ENCODE measurements at places on chromosomes 16 and 17.
A peak's percentile ranks its signal among the peaks of the same experiment; 100 is the strongest.

DNA sequence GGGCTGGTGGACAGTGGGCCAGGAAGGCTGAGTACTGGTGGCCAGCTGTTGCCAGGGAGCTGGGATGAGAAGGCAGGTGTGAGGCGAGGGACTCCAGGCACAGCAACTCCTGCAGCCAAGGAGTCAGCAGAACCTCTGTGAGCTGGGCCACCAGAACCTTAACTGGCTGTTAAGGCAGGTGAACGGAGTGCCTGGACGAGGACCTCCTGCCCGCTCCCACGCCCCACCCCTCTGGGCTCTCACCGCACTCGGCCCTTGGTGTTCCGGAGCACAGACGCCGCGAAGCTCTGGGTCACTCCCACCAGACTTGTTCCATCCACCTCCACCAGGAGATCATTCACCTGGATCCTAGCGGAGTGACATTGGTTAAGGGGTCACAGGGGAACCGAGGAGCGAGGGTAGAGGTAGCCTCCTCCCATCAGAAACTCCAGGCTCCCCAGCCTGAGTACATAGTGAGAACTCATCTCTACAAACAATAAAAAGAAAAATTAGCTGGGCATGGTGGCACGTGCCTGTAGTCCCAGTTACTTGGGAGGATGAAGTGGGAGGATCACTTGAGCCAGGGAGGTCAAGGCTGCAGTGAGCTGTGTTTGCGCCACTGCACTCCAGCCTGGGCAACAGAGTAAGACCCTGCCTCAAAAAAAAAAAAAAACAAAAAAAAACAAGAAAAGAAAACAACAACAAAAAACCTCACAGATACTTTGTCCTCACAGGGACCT, 9.3 kb downstream of the PPP1R9B start:
- DNase-seq, result no peak

GRCh38 chr16:31386157-31386984, 6.8 kb upstream of the ITGAD start:
- DNase-seq, result peak; percentile 89

GRCh38 chr16:88013766-88014251, 62.6 kb downstream of the BANP start:
- DNase-seq, result no peak

DNA sequence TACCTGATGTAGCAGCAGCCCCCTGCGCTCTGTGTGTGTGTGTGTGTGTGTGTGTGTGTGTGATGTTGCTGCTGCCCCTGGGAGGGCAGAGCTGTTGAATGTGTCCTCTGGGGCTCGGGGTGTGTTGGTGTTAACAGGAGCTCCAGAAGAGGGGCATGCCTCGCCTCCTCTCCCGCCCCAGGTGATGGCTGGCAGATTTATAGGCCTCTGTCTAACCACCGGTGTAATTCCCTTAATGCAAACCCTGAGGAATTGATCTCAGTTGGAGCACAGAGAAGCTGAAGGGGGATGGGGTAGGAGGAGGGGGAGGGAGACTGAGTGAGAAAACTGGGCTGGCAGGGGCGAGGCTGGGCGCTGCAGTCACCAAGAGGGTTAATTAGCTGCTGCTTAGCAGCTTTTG, 10.0 kb downstream of the CACNA1G start:
- DNase-seq, result no peak

DNA sequence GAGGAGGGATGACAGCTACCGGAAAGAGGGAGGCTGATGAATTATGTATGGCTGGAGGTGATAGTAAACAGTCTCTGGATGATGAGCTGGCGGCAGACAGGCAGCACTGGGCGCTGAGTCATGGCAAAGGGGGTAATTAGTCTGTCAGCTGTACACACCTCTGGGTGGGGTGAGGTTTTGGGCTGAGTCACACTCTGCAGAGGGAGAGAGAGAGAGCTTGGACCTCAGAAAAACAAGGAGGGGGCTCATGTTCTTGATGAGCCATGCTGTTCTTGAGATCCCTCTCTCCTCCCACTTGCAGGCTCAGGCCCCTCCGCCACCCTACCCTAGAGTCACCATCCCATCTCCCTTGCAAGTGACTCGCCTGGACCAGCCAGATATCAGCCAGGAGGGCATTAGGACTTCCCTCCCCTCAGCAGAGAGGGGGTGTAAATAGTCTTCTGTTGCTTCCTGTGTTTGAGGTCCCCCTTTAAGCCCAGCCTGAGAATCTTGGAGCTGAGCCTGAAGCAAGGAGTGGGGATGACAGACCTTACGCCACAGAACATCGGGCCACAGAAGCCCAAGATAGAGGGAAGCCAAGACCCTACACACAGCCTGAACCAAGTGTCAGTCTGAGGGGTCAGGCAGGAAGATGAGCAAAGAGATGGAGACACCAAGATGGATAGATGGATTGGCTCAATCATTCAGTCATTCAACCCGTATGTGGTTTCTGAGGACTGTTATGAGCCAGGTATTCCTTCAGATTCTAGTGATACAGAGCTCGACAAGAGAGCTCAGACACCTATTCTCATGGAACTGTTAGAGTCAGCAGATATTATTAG, 383.2 kb upstream of the CCL2 start:
- DNase-seq, result no peak

GRCh38 chr16:72247821-72248253, 75.9 kb upstream of the PMFBP1 start:
- DNase-seq, result no peak

DNA sequence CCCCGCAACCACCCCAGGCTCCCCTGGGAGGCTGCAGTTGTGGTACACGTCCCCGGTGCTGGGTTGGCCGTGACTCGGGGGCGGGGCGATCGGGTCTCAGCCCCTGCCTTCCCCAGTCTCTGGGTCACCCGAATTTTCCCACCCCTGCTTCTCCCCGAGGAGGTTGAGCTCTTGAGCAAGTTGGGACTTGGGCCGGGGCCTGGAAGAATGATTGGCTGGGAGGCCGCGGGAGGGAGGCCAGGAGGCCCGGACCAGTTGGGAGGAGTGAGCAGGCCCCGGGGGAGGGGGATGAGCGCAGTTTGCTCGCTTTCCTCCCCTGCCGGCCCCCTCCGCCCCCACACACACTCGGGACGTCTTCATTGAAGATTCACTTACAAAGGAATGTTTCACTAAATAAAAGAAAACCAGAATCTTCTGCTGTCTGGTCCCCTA, 4.5 kb upstream of the HEXIM1 start:
- peak; percentile 47 for DNase-seq

- no peak for DNase-seq
Observed at GRCh38 chr17:37286430-37286829, 89.4 kb upstream of the C17orf78 start.

DNA sequence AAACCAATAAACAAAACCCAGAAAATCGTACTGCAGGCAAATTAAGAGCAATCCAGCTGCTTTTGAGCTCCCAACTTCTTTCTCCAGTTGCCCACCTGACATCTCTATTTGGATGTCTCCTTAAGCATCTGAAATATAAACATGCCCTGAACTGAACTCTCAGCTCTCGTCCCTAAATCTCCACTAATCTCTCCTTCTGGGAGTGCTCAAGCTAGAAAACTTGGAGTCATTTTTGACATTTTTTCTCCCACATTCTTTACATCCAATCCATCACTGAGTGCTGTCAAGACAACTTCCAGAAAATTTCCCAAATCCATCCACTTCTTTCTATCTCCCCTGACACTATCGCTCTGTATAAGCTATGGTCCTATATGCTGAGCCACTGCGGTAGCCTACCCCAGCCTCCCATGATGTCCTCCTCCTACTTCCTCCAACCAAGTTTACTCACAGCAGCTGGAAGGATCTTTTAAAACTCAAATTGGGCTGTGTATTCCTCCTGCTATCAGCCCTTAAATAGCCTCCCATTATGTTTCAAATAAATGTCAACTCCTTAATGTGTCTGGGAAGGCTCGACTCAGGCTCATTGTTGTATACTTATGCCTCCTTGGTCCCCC, 53.1 kb downstream of the HS3ST3B1 start:
- no peak for DNase-seq

DNA sequence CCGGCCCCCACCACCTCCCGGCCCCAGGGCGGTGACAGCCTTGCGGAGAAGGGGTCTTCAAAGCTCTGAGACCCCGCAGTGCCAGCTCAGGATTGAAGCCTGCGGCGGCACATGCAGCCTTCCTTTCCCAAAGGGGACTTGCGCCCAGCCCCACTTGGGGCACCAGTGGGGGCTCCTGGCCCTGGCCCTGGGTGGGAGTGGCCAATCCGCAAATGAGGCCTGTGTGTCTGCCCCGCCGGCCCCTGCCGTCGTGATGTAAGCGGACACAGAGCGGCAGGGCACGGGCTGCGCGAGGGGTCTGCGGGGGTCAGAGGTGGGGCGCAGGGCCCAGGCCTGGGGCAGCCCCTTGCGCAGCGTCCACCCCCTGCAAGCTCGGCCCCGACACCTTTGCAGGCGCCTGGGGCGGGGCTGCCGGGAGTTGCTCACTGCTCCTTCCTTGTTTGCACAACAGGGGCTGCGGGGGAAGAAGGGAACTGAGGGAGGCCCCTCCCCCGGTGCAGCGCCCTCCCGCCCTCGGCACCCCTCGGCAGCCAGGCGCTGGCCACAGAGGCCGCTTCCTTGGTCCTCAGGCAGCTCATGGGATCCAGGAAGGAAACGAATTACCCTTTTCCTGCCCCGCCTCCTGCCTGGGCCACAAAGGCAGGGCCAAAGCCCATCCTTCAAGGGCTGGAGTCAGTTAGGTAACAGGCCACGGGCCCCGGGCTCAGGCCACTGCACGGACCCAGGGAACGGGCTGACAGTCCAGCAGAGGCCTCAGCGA, 2.9 kb downstream of the SLC16A3 start:
- DNase-seq, result peak; percentile 89

GRCh38 chr17:28828294-28829040, 14.1 kb downstream of the FAM222B start:
- DNase-seq, result no peak

DNA sequence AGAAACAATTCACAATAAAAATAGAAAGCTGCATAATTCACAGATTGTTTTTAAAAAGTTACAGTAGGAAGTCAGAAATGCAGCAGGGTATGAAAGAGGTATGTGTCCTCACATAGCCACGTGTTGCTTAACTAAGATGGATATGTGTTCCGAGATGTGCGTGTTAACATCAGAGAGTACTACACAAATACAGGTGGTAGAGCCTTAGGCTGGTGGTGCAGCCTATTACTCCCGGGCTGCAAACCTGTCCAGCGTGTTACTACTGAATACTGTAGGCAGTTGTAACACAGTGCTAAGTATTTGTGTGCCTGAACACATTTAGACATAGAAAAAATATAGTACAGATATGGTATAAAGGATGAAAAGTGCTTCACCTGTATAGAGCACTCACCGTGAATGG, 46.4 kb downstream of the USP10 start:
- no peak for DNase-seq

GRCh38 chr16:57637424-57637823, 9.0 kb downstream of the ADGRG1 start:
- no peak for DNase-seq

DNA sequence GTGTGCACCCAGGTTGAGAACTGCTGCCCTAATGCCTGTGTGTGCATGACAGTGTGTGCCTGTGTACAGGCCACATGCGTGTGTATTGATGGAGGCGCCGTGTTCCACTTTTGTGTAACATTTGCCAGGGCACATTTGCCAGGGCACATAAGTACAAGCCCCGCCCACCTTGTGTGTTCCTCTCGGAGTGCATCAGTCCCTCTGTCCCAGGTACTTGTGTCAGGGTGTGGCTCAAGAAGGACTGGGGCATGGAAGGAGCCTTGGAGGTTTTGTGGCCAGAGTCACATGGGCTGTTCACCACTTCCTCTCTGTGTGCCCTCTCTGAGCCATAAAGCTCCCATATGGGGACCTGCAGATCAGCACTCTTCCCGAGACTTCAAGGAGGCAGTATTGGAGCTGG, 73.9 kb downstream of the MRM1 start:
- peak; percentile 3 for DNase-seq

GRCh38 chr16:14606102-14606501, 24.0 kb downstream of the PARN start:
- DNase-seq, result no peak

- peak; percentile 99 for DNase-seq
Observed at GRCh38 chr16:2537451-2538379, at the start of gene PDPK1. Gene PDPK1, plus strand, starts transcription at chr16:2538021. Its CDS starts 92 bp downstream, at chr16:2538113.

DNA sequence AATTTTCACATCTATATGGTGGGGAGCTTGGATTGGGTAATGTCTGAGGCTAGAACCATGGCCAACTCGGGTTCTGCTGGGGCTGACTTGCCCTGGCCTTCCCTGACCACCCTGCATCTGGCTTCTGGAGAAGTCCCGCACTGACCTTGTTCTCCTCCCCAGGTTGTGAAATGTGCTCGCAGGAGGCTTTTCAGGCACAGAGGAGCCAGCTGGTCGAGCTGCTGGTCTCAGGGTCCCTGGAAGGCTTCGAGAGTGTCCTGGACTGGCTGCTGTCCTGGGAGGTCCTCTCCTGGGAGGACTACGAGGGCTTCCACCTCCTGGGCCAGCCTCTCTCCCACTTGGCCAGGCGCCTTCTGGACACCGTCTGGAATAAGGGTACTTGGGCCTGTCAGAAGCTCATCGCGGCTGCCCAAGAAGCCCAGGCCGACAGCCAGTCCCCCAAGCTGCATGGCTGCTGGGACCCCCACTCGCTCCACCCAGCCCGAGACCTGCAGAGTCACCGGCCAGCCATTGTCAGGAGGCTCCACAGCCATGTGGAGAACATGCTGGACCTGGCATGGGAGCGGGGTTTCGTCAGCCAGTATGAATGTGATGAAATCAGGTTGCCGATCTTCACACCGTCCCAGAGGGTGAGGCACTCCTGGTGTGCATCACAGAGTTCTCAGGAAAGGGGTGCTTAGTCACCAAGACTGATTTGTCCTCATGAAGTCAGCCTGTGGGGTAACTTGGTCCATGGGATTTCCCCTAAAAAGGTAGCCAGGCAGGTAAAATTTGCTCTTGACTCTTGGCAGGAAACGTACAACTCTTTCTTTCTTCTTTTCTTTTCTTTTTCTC, 6.1 kb downstream of the NOD2 start:
- DNase-seq, result peak; percentile 87

DNA sequence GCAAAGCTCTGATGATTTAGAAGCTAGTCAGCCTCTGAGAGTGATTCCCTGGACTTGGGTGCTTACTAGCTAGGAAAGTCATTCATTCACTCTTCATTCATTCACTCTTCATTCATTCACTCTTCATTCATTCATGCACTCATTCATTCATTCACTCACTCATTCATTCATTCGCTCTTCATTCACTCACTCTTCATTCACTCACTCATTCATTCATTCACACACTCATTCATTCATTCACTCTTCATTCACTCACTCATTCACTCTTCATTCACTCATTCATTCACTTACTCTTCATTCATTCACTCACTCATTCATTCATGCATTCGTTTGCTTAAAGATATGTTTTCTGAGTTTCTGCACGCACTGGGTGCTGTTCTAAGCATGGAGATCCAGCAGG, 292.7 kb upstream of the TNRC6C start:
- DNase-seq, result no peak

DNA sequence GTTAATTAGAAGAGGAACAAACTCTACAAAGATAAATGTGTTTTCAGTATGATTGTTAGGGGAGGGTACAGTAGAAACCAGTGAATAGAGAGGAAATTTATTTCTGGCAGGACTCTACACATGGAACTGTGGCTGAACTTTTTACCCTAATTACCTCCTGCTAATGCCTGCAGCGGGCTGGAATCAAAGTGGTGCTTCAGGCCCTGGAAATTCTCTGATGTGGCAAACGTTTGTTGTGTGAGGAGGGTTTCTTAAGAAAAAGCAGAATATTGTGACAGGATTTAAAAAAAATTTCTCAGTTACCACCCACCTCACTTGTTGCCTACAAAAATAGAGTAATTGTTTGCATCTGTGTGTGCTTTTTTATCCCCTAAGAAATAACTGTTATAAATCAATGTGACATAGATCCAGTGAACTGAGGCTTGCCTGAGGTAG, 154.5 kb downstream of the BCAS3 start:
- DNase-seq, result no peak

Measured in suppressor macrophage treated with lipopolysaccharide for 4 hours (primary cell).